K562 (cell line): ENCODE measurements at places on chromosomes 3 and 15. TPM values are rescaled to one million over a fixed set of nuclear protein-coding genes. Genes with fewer than 3 reads are reported as not detected.

DNA sequence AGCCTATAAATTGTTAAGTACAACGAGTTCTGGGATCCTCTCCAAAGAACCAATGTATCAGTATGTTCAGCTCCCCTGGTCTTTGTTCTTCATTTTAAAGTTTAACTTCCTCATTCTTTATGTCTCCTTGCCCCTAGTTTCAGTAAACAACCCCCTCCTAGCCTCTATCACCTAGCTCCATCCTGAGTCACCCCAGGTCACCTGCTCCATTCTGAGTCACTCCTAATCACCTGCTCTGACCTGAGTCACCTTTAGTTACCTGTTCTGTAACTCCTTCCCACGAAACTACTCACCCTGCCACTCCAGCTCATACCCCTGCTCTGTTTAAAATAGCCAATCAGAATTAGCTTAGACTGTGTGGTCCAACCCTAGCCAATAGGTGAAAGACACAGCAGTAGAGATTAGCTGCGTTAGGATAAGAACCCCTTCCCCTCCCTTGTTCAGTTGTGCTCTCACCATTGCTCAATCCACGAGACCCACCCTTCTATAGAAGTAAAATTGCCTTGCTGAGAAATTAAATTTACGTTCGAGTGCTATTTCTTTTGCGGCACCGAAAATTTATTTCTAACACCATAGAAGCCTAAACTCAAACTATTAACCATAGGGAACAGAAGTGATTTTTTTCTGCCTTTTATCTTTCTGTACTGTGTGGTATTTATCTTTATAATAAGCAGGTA lies 245.0 kb upstream of the ADAMTS9 start:
- H3K27me3 ChIP-seq, result no peaks in the 10 kb centered on the region
- H3K27ac ChIP-seq, result no peak overlapping the region
- H3K4me1 ChIP-seq, result peaks cover 4% of the 10 kb centered on the region; the same call in 1 of the 3 replicates
- DNase-seq, result no peak

GRCh38 chr15:94231723-94232468 lies 535 bp downstream of the MCTP2 start:
- no peak for DNase-seq
- no peak overlapping the region for H3K27ac ChIP-seq
- no peaks in the 10 kb centered on the region for H3K36me3 ChIP-seq
- no peaks in the 10 kb centered on the region for H3K27me3 ChIP-seq

GRCh38 chr3:138451595-138452162 lies 17.3 kb downstream of the ESYT3 start:
- H3K27me3 ChIP-seq, result peaks cover 6% of the 10 kb centered on the region; the same call in 1 of the 3 replicates
- H3K4me3 ChIP-seq, result no peak overlapping the region
- no peak for DNase-seq
- H3K4me1 ChIP-seq, result no peaks in the 10 kb centered on the region
- H3K27ac ChIP-seq, result no peak overlapping the region

- no peak for DNase-seq
- H3K36me3 ChIP-seq, result no peaks in the 10 kb centered on the region
- H3K4me1 ChIP-seq, result no peaks in the 10 kb centered on the region
- peaks cover 40% of the 10 kb centered on the region for H3K27me3 ChIP-seq
- no peak overlapping the region for H3K27ac ChIP-seq
These were observed 10.9 kb downstream of the KBTBD13 start for GRCh38 chr15:65087411-65087810.

GRCh38 chr15:35932531-35932930 lies 386.6 kb upstream of the DPH6 start:
- H3K36me3 ChIP-seq, result no peaks in the 10 kb centered on the region
- no peaks in the 10 kb centered on the region for H3K4me1 ChIP-seq
- DNase-seq, result no peak

DNA sequence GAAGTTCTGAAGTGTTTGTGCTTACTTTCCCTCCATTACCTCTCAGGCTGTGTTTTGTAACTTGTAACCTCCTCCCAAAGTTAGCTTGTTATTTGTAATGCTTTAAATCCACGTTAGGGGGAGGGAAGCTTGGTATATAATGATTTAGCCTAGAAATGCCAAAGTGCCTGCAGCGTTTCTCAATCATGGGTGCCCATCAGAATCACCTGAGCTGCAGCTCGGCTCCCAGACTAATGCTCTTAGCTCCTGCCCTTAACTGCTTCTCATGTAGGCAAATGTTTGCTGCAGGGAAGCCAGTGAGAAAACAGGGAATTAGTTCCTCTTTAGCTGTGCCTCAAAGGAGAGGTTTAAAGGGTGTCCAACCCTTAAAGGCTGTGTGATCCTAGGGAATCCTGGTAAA lies 219.2 kb upstream of the NAALADL2 start:
- DNase-seq, result no peak
- H3K4me1 ChIP-seq, result no peaks in the 10 kb centered on the region
- no peak overlapping the region for H3K27ac ChIP-seq
- no peak overlapping the region for H3K4me3 ChIP-seq
- no peaks in the 10 kb centered on the region for H3K36me3 ChIP-seq

GRCh38 chr15:90780916-90781315 lies 63.8 kb downstream of the BLM start:
- no peaks in the 10 kb centered on the region for H3K4me1 ChIP-seq
- H3K27me3 ChIP-seq, result no peaks in the 10 kb centered on the region
- DNase-seq, result no peak
- H3K27ac ChIP-seq, result no peak overlapping the region
- H3K36me3 ChIP-seq, result peaks cover 70% of the 10 kb centered on the region
- H3K4me3 ChIP-seq, result no peak overlapping the region

- no peaks in the 10 kb centered on the region for H3K36me3 ChIP-seq
- no peak overlapping the region for H3K27ac ChIP-seq
- H3K4me3 ChIP-seq, result no peak overlapping the region
- no peaks in the 10 kb centered on the region for H3K4me1 ChIP-seq
These were observed 767.8 kb upstream of the GOLIM4 start for GRCh38 chr3:168863561-168863960.

GRCh38 chr3:127651516-127652172 lies 21.1 kb upstream of the ABTB1 start:
- H3K4me3 ChIP-seq, result no peak overlapping the region
- H3K27me3 ChIP-seq, result no peaks in the 10 kb centered on the region
- no peak for DNase-seq
- no peak overlapping the region for H3K27ac ChIP-seq

DNA sequence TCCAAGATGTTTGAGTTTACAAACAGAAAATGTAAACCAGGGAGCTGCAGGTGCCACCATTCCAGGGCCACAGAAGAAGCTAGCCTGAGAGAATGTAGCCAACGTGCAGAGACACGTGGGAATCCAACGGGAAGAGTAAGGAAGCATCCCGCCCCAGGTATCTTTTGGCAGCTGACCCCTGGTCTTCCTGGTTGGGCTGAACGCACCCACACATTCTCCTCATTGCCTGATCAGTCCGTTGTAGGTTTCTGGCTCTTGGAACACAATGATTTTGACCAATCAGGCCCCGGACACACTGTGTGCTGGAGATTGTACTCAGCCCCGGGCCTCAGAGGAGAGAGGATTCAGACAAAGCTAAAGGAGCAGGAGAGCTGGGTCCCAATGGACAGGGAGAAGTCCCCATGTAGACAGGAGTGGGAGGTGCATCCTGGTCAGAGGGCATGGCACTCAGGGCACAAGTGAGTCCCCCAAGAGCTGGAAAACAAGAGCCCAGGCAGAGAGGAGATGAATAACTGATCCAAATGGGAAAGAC lies 102.3 kb downstream of the TPRA1 start:
- H3K27ac ChIP-seq, result no peak overlapping the region
- H3K4me1 ChIP-seq, result no peaks in the 10 kb centered on the region
- no peak overlapping the region for H3K4me3 ChIP-seq
- H3K27me3 ChIP-seq, result no peaks in the 10 kb centered on the region
- H3K36me3 ChIP-seq, result no peaks in the 10 kb centered on the region

Gene PRR23B
- not detected in 2 replicates for total RNA-seq

Gene SLC12A1
- not detected in 2 replicates for total RNA-seq

Gene VEPH1
- 4.6 and 5.1 TPM in 2 replicates for total RNA-seq

Gene GOLGA6A
- total RNA-seq, result not detected in 2 replicates

Gene SLC15A2
- total RNA-seq, result 0.24 and 0.42 TPM in 2 replicates

Gene DCLK3
- not detected in 2 replicates for total RNA-seq

Gene C3orf70
- total RNA-seq, result 0.04 TPM in 1 of 2 replicates, not detected in the other

Gene MKRN2OS
- total RNA-seq, result 0.27 TPM in 1 of 2 replicates, not detected in the other
